ENCODE measurements at places on chromosomes 1 and 21. TPM values are rescaled to one million over a fixed set of nuclear protein-coding genes. Genes with fewer than 3 reads are reported as not detected.
A peak's percentile ranks its signal among the peaks of the same experiment; 100 is the strongest.

Gene SWT1
- 5.2 TPM for total RNA-seq

Gene C1orf116
- 1.2 TPM for total RNA-seq

GRCh38 chr1:192601143-192601542, 25.6 kb downstream of the RGS1 start:
- no peak for DNase-seq

DNA sequence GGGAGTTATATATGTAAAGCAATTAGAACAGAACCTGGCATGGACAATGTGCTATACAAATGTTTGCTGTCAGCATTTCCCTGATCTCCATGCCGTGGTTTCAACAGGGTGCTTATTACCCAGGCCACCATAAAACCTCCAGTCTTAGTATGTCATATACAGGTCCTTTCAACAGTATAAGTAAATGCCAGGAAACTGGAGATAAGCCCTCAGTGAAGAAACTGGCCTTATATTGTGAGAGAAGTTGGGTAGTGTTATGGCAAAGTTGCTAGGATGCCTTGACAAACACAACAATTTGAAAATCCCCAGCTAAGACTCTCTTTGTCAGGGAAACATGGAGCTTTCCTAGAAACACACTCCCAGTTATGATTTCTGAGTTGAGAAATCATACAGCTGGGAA, 850.2 kb upstream of the ADAMTS5 start:
- no peak for DNase-seq

Gene ATP1A4
- total RNA-seq: not detected

Gene ADGRB2
- total RNA-seq: 16.1 TPM

DNA sequence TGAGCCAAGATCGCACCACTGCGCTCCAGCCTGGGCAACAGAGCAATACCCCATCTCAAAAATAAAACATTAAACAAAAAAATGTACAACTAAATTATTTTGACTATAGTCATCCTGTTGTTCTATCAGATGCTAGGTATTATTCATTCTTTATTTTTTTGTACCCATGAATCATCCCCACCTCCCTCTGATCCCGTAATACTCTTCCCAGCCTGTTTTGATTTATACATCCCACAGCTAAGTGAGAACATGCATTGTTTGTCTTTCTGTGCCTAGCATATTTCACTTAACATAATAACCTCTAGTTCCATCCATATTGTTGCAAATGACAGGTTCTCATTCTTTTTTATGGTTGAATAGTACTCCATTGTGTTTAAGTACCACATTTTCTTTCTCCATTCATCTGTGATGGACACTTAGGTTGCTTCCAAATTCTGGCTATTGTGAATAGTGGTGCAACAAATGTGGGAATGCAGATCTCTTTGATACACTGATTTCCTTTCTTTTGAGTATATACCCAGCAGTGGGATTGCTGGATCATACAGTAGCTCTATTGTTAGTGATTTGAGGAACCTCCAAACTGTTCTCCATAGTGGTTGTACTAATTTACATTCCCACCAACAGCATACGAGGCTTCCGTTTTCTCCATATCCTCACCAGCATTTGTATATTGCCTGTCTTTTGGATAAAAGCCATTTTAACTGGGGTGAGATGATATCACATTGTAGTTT, 84.4 kb downstream of the MACF1 start:
- no peak for DNase-seq

- DNase-seq: peak; percentile 61
Observed at GRCh38 chr1:108590441-108590840, 30.5 kb downstream of the EEIG2 start.

GRCh38 chr1:213661302-213661701, 326.5 kb upstream of the PROX1 start:
- no peak for DNase-seq

Gene LACTBL1
- total RNA-seq: not detected

Gene SPRR2F
- not detected for total RNA-seq

- DNase-seq: no peak
Observed at GRCh38 chr1:209094384-209094783, 489.1 kb upstream of the CAMK1G start.

- DNase-seq: no peak
Observed at GRCh38 chr1:53131590-53131938, 10.9 kb downstream of the SLC1A7 start.

DNA sequence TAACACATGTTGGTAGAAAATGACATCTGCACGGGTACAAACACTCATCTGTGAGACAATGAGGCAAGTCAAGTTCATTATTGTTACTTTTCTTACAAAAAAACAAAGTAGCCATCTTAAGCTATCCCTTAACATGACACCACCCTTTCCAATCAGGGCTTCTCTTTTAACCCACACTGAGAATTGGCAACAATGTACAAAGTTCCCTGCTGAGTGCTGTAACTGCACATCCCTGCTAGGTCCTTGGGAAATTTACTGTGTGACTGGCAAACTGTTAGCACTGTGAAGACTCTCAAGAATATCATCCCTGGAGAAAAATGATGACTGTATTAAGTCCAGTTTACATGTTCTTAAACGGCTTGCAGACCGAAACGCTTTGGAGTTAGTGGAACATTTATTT, 185.8 kb upstream of the PLD5 start:
- no peak for DNase-seq

Gene RNASEL
- 2.9 TPM for total RNA-seq

GRCh38 chr1:217585577-217585976, 45.3 kb downstream of the GPATCH2 start:
- DNase-seq: no peak

GRCh38 chr1:12469493-12469892, 148.5 kb downstream of the DHRS3 start:
- DNase-seq: no peak

Gene CACNA1S
- not detected for total RNA-seq
